GM12864 (cell line): ENCODE measurements at places on chromosomes 2 and 18.

DNA sequence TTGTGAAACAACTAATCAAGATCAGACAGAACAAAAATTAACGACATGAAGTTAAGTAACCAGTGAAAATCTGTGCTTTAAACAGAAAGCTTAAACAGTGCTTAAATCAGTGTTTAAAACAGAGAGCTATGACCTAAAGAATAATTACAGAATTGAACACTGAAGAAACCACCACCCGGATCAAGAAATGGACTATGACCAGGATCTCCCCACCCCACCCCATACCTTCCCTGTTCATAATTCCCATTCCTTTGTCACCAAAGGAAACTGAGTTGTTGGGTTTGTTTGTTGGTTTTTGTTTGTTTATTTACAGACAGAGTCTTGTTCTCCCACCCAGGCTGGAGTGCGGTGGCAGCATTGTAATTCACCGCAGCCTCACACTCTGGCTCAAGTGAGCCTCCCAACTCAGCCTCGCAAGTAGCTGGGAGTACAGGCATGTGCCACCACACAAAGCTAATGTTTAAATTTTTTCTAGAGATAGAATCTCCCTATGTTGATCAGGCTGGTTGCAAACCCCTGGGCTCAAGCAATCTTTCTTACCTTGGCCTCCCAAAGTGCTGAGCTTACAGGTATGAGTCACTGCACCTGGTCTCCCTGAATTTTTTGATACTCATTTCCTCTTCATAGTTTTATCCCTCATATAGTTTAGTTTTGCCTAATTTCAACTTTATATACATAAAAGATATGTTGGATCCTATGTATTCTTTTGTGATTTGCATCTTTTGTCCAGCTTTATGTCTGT lies 8.2 kb upstream of the ALPG start:
- DNase-seq: no peak

- DNase-seq: no peak
These were observed 205.4 kb downstream of the PPP1R1C start for GRCh38 chr2:182191061-182191460.

GRCh38 chr18:13437034-13437433 lies 218.5 kb downstream of the LDLRAD4 start:
- no peak for DNase-seq

GRCh38 chr2:109397893-109398292 lies 215.9 kb downstream of the SEPTIN10 start:
- DNase-seq: no peak

DNA sequence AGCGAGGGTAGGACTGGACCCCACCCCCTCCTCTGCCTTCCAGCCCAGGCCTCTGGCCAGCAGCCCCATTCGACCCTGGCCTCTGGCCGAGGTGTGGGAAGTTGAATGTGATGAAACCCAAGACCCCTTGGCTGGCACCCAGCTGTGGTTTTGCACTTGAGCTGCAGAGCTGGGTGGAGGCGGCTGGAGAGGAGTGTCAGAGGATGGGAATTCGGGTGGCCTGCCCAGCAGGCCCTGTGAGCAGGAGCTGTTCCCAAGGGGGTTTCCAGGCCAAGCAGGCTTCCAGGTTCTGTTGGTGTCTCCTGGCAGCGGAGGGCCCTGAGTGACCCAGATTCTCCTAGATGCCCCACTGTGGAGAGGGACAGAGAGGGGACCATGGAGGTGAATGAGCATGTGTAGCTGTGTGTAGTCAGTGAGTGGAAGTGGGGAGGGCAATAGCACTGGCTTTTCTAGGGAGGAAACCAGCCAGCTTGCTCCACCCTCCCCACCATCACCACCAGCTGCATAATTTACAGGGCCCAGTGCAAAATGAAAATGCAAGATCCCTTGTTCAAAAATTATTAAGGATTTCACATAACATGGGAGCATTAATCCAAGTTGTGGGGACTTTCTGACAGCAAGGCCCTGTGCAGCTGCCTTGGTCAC lies 172.2 kb upstream of the HAAO start:
- DNase-seq: no peak
